Activated CD8-positive, alpha-beta memory T cell treated with anti-CD3 and anti-CD28 coated beads for 1 hour (primary cell): ENCODE measurements at places on chromosomes 7 and 10.

- no peak for DNase-seq
Measured at GRCh38 chr10:13158401-13158800, 3.0 kb upstream of the MCM10 start.

GRCh38 chr10:67539312-67539711 lies 156.7 kb downstream of the CTNNA3 start:
- DNase-seq: no peak

DNA sequence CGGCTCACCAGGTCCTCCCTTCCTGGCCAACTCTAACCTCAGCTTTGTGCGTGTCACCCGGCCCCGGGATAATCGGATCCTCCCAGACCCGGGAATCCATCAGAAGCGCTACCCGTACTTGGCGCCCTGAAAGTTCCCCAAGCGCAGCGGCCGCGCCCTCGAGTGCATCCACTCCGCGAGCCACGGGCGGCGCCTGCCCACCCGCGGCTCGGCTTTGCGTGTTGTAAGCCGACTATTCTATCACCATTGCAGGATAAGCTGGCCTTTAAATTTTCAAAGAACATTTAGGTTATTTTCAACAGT lies 35.7 kb upstream of the EBLN1 start:
- no peak for DNase-seq

DNA sequence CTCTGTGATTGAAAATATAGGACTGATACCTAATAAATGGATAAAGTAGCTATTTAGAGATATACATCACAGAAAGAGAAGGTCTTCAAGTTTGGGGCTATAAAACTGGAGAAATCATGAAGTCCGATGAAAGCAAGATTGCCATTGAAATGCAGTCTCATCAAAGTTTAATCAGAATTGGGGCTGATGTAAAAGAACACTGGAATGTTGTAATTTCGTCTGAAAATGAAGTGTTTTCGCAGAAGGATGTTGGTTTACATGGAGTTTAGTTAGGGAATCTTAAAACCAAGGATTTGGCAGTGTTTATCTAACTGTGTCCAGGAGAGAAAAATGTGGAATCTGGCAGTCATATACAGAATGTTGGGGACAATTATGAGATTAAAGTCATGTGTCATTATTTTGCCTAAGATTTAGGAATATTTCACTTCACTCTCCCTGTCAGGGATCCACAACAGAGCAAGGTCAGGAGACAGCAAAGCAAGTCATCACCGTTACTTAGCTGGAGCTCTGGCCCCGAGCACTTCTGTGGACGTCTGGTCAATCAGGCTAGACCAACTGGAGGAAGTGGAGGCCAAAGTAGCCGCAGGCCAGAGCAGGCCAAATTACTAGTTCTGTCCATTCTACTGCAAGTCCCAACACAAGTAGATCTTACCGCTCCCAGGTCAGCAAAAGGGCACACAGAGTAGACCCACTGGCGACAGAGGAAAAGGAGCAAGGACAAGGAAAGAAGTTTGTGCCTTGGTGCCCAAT lies 37.0 kb downstream of the EPDR1 start:
- no peak for DNase-seq

GRCh38 chr10:103635580-103635979 lies 142.1 kb downstream of the NEURL1 start:
- no peak for DNase-seq

DNA sequence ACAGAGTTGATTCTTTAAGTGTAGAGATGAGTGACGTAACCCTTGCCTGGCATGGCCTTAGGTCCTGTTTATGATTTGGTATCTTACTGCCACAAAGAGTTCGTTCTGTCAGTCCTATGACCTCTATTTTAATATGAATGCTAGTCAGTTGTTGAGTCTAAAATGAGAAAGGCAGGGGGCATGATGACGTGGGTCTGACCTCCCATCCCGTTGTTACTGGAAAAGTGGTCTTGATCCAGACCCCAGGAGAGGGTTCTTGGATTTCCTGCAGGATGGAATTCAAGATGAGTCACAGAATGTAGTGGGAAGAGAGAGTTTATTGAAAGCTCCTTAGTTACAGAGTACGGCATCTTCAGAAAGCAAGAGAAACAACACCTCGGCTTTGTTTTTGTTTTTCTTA lies 317.0 kb upstream of the COBL start:
- DNase-seq: no peak

DNA sequence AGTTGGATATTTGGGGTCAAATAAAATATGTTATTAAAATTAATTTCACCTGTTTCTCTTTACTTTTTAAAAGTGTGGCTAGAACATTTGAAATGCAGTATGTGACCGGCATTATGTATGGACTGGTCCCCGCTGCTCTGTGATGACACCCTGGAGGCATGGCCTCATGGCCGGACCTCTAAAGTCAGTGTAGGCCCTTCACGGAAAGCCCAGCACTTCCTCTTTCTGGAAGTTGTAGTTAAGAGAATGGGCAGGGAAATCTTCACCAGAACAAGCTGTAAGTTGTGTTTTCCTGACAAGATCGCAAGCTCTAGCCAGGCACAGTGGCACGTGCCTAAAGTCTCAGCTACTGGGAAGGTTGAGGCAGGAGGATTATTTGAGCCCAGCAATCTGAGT lies 38.3 kb upstream of the SRGN start:
- DNase-seq: no peak

DNA sequence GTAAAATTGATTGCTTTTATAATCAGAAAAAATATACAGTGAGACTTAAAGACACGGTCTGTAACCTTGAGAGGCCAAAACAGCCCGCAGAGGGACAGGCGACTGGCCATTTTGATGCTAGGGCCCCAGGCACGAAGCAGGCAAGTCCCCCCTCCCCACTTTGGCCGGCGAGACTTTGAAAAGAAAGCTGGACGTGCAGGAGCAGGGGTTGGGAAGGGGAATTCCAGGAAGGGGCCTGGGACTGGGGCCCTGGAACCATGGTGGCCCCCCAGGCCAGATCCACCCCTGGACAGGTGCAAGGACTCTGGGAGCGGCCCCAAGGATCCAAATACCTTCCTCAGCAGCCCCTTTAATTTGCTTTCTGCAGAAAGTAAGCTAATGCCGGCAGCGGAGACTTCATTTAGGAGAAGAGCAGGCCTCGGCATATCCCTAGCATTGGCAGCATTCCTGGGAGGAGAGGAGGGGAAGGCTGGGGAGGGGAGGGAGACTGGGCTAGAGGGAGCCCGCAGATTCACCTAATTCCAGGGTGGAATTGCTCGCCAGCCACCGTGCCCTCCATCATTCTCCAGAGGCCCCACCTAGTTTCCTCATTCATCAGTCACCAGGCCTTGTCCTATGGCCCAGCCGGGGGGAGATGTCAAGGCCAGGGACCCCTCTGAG lies 24.9 kb upstream of the TNRC18 start:
- no peak for DNase-seq
